Mesenteric fat pad (tissue), 1 donor: ENCODE measurements at places on chromosomes 7 and 10. TPM values are rescaled to one million over a fixed set of nuclear protein-coding genes. Genes with fewer than 3 reads are reported as not detected.

The NPFFR1 gene
- total RNA-seq, result not detected

The NRG3 gene
- total RNA-seq, result 0.19 TPM

The SORCS1 gene
- 0.16 TPM for total RNA-seq

The C10orf53 gene
- total RNA-seq, result not detected

The DUSP5 gene
- total RNA-seq, result 32.4 TPM

The ELMO1 gene
- total RNA-seq, result 48.9 TPM

The EPHB4 gene
- total RNA-seq, result 45.6 TPM

The FEZF1 gene
- not detected for total RNA-seq

The MRPS33 gene
- 41.9 TPM for total RNA-seq

The TUBB8 gene
- total RNA-seq, result not detected

The SFRP5 gene
- not detected for total RNA-seq

The ITGA8 gene
- 7.1 TPM for total RNA-seq

The MSMB gene
- not detected for total RNA-seq

The CNTNAP2 gene
- total RNA-seq, result 1.3 TPM

The NME8 gene
- total RNA-seq, result 0.45 TPM

The ITIH5 gene
- total RNA-seq, result 439 TPM

The ANKRD1 gene
- 1.6 TPM for total RNA-seq

The JAZF1 gene
- total RNA-seq, result 27.7 TPM

The LMOD2 gene
- not detected for total RNA-seq

The ZNF239 gene
- 5.5 TPM for total RNA-seq

The ANKRD22 gene
- total RNA-seq, result 0.80 TPM

The TYW1 gene
- total RNA-seq, result 18.9 TPM

The POLR3A gene
- 12.0 TPM for total RNA-seq

The TBX20 gene
- total RNA-seq, result 0.16 TPM
